ENCODE measurements at places on chromosomes 2 and 18.

DNA sequence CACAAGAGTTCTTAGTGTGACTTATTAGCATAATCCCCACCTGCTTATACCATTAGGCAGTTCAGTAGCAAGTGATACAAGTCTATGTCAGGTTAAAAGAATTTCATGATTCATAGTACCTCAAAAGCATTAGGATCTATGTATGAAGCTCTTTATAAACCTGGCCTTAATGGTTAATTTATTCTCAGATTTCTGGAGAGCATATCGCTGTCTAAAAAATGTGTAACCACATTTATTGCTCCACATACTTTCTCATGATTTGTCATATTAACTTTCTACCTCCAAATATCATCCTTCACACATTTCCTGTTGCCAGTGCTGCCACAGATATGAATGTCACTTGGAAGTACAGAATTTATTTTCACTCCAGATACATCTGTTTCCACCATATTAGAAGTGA, 332.8 kb upstream of the MAP2 start:
- DNase-seq: no peak

DNA sequence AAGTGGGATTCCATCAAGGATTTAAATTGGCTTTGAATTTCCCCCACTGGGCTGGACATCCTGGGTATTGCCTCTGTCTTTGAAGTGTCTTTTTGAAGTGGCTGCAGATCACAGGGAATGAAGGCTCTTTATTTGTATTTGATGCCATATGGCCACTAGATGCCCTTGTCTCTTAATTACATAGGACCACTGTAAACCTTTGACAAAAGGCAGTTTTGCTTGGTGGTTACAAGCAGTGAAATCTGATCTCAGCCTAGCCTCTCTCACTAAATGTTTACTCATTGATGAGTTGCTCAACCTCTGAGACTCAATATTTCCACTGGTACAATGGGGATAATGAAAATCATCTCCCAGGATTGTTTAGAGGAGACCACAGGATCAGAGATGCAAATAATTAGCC, 102.2 kb downstream of the INSIG2 start:
- DNase-seq: no peak

- DNase-seq: no peak
These were observed 36.5 kb upstream of the HPCAL1 start for GRCh38 chr2:10266133-10266620.

DNA sequence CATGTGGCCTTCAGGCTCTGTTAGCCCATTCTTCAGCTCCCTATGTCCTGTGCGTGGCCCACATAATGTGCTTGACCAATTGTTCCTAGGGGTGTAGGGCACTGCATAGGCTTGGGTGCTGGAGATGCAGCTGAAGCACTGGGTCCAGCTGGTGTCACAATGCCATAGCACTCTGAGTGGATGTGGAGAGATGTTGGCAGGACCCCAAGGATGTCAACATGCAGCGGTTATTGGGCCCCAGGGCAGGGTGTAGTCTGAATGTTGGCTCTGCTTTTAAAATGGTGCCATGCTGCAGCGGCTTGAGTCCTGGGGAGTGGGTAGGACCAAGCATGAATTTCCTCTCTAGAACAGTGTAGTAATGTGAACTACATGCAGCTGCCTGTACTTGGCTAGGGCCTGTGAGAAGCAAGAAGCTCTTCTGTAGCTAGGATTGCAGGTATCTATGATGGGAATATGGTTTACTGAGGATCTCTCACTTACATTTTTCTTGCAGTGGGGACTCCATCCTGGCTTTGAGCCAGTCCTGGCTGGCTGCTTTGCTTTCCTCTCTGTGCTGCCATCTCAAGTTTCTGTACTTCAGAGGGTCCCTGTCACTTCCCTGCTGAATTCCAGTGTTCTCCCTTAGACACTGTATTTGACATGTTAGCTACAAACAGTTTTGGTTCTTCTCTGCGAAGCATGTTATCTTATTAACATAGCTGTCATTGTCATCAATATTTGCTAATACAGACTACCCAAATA, 148.4 kb downstream of the CSRNP3 start:
- DNase-seq: no peak

GRCh38 chr2:223537651-223538601, 64.2 kb downstream of the SCG2 start:
- DNase-seq: no peak

GRCh38 chr2:833180-833579, 117.5 kb upstream of the SNTG2 start:
- no peak for DNase-seq

DNA sequence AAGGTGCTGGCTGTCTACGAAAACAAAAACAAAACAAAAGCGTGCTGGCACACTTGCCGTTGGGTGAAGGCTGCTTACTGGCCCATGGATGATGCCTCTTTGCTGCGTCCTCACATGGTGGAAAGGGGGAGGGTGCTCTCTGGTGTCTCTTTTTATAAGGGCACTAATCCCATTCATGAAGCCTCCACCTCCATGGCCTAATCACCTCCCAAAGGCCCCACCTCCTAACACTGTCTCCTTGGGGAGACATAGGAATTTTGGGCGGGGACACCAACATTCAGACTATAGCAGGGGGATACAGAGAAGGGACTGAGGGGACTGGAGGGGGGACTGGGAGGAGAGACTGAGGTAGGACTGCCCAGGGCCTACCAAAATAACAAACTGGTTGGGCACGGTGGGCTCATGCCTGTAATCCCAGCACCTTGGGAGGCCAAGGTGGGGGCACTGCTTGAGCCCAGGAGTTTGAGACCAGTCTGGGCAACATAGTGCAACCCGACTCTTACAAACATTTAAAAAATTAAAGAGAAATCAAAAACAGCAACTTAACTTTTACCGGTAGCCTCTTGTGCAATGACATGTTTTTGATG, 14.5 kb downstream of the PTMA start:
- DNase-seq: no peak

GRCh38 chr2:223121283-223121682, 69.3 kb downstream of the KCNE4 start:
- no peak for DNase-seq

DNA sequence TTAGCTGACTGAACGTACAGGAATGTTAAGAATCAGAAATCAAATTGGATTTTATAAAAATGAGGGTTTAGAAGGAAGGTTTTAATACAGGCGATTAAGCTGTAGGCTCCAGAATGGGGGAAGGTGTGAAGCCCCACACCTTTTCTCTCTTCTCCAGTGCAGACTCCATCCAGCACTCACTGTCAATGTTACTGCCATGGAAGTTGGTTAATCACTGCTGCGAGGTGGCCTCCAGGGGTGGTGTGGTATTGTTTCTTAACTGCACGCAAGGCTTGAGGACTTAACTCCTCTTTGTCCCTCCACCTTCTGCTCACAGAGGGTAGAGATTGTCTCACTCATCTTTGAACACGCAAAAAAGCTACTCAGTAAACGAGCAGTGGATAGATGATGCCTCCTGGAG, 26.9 kb upstream of the YWHAQ start:
- DNase-seq: no peak

- no peak for DNase-seq
These were observed 95.3 kb downstream of the EIPR1 start for GRCh38 chr2:3282056-3282998.

Data from thoracic aorta (tissue), 2 donors.